ENCODE measurements at places on chromosomes 3 and 15.

DNA sequence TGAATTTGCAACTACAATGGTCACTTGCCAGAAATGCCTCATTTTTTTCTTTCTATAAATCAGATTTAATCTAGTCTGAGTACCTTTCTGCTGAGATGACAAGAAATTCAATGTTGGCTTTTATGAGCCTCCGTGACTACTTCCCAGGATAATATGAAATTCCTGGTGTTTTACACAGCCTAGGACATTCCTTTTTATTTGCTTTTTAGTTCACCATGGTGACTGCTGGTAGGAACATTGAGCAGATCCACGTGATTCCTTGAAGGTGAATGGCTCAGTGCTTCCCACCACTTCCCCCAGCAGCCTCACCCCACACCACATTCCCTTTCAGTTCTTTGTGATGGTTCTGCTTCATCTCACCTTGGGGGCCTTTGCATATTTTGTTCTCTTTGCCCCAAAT is 4.3 kb upstream of the NPTN start:
- no peak for DNase-seq

DNA sequence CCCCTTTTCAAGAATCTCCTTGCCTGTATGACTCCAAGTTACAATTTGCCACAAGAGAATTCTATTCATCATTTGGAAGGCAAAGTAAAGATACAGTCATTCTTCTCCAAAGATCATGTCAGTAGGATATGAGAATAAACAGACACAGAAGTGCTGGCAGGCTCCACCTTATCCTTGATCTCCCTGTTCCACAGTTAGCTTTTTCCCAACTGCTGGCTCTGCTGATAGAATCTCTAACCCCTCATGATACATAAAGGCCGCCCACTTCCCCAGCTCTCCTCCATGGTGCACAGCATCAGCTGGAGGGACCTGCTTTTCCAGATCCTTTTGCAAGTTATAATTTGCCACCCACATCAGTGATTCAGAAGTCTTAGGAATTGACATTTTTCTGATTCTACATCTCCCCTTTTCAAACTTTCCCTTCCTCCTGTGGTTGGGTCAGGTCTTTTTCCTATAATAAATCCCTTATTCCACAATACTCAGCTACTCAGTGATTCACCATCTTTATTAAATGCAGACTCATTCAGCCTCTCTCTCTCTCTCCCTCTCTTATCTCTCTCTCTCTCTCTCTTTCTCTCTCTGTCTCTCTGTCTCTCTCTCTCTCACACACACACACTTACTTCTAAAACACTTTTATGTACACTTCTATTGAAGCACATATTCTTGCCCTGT is 465.4 kb downstream of the GBE1 start:
- DNase-seq = no peak

GRCh38 chr3:183513046-183513706 is 42.3 kb downstream of the KLHL6 start:
- no peak for DNase-seq

DNA sequence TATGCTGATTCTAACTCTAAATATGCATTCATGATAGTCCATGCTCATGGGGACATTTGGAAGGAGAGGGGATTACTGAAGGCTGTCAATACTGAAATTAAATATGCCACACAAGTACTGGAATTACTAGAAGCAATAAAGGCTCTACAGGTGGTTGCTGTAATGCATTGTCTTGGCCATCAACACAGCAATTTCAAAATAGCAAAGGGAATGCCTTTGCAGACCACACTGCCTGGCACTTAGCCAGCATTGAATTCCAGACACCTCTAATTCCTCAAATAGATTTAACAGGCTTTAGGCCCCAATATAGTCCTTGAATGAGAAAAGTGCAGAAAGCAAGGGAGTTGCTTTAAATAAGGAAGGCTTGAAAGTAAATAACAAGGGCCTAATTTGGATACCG is 115.8 kb upstream of the PLCL2 start:
- no peak for DNase-seq

DNA sequence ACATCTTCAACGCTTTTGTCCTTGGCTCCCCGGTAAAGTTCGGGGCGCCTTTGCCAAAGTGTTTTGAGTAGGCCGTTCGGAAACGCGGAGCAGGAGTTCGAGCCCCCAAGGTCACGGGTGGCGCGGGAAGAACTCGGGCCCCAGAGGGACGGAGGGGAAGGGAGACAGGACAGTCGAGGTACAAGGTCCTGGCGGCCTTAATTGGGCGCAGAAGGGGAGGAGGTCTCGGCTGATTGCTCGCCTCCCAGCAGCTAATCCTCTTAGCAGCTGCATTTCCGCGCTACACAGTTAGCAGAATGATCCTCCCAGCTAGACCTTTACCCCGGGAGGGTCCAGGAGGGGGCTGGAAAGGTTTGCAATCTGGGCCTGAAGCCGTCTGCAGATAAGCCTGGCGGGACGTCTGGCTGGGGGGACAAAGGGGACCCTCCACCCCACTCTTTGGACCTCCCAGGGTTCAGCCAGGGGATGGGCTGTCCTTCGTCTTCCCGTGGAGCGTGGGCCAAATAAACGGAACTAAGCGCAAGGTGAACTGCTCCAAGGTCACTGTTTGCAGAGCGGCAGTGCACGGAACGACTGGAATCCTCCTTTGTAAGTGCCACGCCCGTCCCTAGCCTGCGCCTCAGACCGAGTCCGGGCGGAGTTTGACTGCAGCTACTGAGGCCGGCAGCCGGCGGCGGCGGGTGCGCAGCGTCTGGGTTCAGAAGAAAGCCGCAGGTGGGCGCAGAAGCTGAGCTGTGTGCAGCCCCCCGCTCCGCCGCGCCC is 7.2 kb downstream of the EOMES start:
- no peak for DNase-seq

DNA sequence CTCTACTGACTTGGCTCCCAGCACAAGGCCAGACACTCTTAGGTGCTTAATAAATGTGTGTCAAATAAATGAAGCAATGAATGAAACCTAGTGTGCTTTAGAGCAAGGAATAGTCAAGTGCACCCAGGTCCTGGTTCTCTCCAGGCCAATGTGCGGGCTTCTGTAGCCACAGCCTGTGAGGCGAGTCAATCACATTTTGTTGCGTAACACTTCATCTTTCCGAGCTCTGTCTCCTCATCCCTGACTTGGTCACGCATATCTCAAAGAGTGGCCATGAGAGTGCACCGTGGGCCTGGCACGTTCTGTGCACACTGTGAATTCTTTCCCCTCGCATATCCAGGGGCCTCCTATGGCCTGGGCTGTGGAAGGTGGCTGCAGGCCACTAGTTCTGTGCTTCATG is 11.4 kb upstream of the SH3GL3 start:
- no peak for DNase-seq

DNA sequence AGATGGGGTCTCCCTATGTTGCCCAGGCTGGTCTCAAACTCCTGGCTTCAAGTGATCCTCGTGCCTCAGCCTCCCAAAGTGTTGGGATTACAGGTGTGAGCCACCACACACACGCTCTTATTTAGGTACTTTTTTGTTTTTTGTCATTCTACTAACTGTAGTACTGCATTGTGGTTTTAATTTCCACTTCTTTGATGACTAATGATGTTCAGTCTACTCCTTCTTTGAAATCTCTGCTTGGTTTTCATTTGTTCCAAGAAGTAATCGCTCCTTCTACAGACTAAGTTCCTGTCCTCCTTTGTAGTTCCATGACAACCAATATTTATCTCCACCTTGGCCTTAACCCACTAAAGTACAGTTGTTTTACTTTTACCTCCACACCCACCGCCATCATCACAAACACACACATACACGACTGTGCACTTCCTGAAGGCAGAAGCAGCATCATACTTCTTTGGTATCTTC is 529 bp upstream of the DLEC1 start:
- no peak for DNase-seq

All from stimulated activated CD4-positive, alpha-beta T cell treated with anti-CD3 and anti-CD28 coated beads, Interleukin-1b, Interleukin-23, amount 100 ng/mL, for 24 hours (primary cell).